ENCODE measurements at places on chromosomes 6 and 20. TPM values are rescaled to one million over a fixed set of nuclear protein-coding genes. Genes with fewer than 3 reads are reported as not detected.

GRCh38 chr6:136403110-136403980 is 113.7 kb upstream of the BCLAF1 start:
- peak; percentile 90 for DNase-seq

DNA sequence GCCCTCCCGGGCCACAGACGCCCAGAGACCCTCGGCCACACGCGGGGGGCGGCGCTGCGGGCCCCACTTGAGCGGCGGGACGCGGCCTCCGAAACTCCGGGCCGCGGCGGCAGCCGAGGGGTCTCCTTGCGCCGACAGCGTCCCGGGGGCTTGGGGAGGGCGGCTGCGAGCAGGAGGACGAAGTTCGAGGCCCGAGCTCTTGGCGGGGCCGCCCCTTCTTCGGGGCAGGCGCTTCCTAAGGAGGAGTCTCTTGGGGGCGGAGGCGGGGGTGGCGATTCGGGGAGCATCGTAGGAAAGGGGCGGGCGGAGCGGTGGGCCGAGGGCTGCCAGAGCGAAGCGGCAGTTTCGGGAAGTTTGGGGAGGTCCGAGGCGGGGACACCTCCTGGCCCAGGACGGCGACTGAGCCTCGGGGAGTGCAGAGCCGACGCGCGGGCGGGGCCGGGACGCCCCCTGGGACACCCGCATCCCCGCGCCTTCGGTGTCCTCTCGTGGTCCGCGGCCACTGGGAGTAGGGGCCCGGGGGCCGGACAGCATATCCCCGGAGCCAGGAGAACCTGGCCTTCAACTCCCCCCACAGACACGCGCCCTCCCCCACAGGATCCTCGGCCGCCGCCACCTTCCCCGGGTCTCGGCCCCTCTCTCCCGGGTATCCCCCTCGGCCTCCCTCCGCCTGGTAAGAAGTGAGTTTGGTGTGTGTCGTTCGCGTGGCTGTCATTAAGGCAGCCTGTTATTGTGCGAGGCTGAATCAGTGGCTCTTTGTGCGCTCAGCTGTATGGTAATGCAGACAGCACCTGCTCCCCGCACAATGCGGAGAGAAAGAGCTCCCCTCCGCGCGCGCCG is 613 bp upstream of the DLL1 start:
- DNase-seq: peak; percentile 33

- no peak for DNase-seq
These were observed 37.3 kb downstream of the RNF8 start for GRCh38 chr6:37391120-37391519.

The LRP11 gene
- 97.6 TPM for total RNA-seq

The ID4 gene
- 2.2 TPM for total RNA-seq

The SEL1L2 gene
- not detected for total RNA-seq

The ASXL1 gene
- total RNA-seq: 61.7 TPM

DNA sequence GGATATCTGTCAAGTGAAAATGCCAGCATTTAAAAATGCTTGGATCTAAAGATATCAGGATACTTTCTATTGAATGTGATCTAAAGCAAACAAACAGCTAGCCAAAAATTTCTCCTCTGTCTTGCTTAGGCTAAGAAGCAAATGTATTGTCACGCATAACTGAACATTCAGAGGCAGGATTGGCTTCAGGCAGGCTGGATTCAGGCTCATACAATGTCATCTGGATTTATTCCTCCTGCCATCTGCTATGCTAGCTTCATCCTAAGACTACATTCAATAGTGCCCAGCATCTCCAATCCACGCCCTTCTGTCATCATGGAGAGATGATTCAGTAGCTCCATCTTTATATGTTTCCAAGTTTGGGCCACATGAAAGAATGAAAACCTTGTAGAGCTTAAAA is 27.1 kb downstream of the PFDN4 start:
- DNase-seq: no peak

The RSPH9 gene
- 0.86 TPM for total RNA-seq

GRCh38 chr20:32756156-32756555 is 6.0 kb upstream of the DNMT3B start:
- DNase-seq: no peak

DNA sequence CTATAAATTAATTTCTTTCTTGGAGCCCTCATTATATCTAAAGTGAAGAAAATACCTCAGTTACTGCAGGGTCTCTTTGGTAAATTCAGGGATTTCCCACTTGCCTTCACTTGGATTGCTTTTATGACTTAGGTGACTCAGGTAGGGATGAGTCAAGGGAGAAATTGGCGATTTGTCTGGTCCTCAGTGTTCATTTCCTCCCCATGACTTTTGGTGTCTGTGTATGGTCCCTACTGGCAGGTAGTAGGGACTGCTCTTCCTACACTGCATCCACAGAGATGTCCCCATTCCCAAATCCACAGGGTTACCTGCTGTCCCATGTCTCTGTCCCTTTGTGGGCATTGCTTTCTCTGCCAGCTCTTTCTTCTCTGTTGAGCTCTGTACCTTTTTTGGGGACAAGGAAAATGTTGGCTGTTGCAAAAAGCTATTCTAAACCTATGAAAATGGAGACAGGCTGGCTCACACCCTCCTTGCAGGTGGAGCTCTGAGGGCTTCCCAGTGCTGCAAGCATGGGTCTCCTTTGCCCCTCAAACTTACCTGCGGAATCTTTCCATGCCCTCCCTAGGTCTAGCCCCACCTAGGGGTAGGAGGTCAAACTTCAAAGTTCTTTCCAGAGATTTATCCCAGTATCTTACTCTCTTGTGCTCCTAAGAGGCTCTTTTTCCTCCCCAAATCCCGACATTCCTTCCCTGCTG is 211.9 kb downstream of the ZNF217 start:
- DNase-seq: no peak

DNA sequence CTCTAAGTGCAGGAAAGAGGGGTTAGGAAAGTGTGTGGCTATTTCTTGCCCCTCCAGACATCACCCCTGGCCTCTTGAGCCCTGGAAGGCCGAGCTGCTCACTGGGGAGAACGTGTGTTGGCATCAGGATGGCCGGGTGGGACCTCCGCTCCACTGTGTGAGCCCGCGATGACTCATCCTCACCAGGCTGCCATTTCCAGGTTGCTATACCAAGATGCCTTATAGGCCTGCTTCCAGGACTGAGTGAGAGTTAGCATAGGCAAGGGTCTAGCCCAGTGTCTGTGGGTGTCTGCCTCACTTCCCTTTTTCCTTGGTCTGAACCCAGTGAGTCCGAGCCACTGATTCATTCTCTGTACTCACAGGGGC is 105.0 kb downstream of the MRPL14 start:
- no peak for DNase-seq

DNA sequence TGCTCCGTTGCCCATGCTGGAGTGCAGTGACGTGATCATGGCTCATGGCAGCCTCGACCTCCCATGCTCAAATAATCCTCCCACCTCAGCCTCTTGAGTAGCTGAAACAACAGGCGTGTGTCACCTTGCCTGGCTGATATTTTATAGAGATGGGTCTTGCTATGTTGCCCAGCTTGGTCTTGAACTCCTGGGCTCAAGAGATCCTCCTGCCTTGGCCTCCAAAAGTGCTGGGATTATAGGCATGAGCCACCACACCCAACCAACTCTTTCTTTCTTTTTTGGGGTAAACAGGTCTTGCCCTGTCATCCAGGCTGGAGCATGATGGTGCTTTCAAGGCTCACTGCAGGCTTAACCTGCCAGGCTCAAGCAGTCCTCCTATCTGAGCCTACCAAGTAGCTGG is 266.4 kb downstream of the CDKAL1 start:
- no peak for DNase-seq

DNA sequence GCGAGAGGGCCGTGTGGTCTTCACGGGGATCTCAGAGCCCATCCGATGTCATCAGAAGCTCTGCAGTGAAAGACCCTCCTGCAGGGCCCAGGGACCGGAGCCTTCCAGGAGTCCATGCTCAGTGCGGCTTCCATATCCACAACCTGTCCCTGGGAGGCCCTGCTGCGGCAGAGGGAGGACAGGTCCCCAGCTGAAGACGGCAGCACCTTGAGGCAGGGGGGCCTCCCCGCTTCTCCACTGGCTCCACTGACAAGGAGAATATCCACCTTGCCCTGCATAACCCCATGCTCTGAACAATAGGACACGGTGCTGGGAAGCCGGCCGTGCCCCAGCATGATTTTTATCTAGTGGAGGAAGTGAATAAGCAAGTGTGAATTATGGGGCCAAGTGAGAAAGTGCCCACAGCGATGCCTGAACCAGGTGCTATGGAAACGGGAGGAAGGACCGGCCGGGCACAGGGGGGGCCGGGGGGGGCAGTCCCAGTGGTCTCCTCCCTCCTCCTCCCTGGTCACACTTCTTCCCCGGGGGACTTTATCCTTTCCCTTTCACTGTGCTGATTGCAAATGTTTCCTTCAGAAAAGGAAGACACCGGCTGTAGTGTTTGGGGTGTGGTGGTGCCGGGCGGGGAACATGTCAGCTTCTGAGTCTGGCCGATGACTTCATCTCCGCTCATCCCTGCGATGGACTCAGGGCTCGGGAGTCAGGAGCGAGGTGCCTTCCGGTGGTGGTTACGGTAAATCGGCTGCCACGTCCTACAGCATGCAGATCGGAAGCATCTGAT is 225.1 kb downstream of the ERMARD start:
- no peak for DNase-seq

DNA sequence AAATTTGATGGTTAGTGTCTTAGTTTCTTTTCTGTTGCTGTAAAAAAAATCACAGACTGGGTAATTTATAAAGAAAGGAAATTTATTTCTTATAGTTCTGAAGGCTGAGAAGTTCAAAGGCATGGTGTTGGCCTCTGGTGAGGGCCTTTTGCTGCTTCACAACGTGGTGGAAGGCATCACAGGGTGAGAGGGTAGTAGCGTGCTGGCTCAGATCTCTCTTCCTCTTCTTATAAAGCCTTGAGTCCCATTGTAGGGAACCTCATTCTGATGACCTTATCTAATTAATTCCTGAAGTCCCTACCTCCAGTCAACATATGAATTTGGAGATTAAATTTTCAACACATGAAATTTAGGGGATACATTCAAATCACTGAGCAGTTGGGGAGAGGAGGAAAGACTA is 62.0 kb downstream of the ARID1B start:
- no peak for DNase-seq

DNA sequence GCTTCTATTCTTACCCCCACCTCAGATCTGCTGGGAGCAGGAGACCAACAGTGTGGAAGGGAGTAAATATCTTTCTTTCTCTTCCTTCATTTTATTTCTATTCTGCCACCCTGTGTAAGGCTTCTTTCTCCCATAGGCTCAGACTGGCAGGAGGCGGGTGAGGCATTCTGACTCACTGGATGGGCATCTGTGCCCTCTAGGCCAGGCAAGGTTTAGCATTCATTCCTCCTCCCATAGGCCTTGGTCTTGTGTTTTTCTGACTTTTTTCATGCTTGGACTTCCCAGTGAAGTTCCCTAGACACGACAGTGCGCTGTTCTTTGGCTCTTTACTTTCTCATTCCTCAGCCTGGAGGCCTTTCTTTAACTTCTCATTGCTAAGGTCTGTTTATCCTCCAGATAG is 235.2 kb downstream of the SYNE1 start:
- DNase-seq: no peak

GRCh38 chr20:51400051-51400926 is 142.2 kb downstream of the NFATC2 start:
- DNase-seq: no peak

The CLVS2 gene
- total RNA-seq: not detected

DNA sequence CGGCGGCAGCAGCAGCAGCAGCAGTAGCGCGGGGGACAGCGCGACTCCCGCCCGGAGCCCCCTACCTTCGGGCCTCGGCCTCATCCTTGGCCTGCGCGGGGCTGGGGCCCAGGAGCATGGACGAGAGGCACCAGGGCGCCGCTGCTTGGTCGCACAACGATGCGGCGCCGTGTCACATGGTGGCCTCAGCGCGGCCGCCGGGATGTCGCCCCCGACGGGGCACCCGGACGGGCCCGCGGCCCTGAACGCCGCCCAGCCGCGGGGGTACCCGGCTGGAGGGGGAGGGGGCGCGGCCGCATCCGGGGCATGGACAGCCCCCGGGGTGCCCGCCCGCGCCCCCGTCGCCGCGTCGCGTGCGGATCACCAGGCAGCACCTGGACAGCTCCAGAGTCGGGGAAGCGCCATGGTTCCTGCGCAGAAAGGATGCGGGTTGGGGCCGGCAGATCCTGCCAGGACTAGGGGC is 57.1 kb downstream of the CDH22 start:
- DNase-seq: no peak

The LPA gene
- total RNA-seq: not detected

The CCDC28A gene
- total RNA-seq: 13.4 TPM

DNA sequence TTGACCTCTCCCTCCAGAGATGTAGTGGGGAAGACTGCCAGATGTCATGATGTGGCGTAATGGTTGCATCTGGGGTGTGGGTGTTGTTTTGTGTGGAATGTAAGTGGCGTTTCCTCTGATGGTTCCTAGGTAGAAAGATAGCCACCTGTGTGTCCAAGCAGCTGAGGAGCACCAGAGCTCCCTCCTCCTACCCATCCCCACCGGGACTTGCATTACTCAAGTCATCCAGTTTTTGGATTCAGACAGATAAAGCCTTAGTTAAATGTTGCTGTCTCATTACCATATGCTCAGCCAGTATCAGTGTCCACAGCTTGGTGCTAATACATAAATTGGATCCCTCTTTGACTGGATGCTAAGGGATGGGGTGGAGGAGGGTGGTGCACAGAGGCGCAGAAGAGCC is 282.3 kb downstream of the TBC1D7 start:
- DNase-seq: no peak

- DNase-seq: peak; percentile 64
These were observed 889.1 kb upstream of the MAP3K7 start for GRCh38 chr6:91476000-91476399.

The TRIM40 gene
- not detected for total RNA-seq

DNA sequence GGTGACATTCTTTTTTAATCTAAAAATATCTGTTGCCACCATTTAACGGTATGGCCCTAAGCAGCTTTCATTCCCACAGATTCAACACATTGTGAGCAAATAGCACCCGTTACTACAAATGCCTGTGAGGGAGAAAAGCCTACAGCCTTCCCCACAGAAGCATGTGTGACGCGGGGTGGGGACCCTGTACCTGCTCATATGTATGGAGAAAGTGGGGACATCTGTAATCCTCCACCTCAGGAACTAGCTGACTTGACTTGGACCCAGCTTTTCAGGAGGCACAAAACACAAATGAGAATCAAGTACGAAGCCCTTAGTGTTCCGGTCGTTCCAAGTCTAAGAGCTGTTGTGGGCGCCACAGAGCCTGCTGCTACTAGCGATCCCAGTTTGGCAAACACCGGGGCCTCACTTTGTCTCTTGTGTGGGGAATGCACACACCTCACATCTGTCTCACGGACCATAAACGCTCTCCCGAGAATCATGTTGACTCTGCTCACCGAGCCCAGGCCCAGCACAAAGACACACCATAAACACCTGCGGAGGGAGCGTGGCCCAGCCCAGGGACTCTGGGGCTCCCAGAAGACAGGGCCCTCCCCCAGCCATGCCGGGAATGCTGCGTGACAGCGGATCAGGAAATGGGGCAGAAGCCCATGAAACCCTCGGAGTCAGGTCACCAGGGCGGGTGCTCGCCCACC is 21.6 kb downstream of the DLL1 start:
- DNase-seq: no peak

The ANGPT4 gene
- total RNA-seq: not detected

GRCh38 chr6:164079275-164079600 is 664.7 kb downstream of the QKI start:
- DNase-seq: no peak
